NCI-H1694 (cell line): ENCODE measurements at places on chromosomes 2 and 18.
A peak's percentile ranks its signal among the peaks of the same experiment; 100 is the strongest.

DNA sequence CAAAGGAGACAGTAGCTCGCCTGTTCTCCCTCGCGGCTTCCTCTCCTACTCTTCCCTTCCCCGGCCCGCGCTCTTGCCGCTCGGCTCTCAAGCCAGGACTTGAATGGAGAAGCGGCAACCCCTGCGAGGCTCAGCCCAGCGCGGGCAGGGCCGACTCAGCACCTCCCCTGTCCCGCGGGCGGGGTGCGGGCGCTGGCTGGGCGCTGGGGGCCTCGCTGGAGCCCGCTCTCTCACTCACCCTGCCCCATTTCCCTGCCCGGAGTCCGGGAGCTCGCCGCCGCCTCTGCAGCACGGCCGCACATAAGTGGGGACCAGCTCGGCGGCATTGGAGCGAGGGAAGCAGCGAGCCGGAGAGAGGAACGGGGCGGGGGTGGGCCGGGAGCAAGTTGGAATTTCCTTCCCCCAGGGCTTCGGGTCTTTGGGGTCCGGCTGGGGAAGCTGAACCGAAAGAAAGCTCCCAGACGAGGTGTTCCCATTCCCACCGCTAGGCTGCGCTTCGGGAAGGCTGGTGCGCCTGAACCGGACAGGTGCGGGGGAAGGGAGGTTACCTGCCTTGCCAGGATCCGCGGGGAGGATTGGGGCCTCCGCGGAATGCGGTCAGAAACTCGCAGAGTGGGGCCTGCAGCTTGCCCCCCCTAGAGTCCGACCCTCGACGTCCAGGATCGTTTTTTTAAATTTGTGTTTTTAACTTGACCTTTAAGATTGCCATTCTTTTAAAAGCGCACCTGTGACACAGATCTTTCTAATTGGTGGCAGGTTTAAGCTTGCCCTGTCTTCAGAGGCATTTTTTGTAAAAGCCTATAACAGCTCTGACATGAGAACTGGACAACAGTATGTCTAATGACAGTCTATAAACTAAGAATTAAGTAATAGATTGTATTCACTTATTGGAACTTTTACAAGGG is at the start of gene COBLL1:
COBLL1 (minus strand) TSS at position 105 of the 905 bp plus-strand sequence. CDS start 627 bp downstream, outside the sequence.
- DNase-seq, result peak; percentile 78

DNA sequence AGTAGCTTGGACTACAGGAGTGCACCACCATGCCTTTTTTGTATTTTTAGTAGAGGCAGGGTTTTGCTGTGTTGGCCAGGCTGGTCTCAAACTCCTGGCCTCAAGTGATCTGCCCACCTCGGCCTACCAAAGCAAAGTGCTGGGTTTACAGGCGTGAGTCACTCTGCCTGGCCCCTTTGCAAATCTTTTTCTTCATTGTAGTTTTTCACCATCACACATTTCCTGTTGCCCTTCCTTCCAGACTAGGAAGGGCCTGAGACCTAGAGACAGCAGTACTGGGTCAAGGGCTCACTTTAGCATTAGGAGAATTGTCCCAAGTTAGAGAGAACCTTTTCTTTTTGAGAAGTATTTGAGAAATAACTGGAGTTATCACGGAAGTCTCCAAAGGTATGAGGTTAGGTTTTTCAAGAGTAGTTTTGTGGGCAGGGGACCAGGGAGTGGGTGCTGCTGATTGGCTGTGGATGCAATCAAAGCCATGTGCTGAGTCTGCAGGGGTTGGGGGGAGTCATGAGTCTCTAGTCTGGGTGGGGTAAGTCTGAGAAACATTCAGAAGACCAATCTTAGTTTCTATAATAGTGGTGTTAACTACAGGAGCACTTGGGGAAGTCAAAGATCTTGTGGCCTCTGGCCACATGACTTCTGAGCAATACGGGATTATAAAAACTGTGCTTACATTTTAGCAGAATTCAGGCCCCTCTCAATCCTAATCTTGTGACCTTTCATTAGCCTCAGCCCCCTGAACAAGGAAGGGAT is 23.7 kb downstream of the B3GNT2 start:
- no peak for DNase-seq

DNA sequence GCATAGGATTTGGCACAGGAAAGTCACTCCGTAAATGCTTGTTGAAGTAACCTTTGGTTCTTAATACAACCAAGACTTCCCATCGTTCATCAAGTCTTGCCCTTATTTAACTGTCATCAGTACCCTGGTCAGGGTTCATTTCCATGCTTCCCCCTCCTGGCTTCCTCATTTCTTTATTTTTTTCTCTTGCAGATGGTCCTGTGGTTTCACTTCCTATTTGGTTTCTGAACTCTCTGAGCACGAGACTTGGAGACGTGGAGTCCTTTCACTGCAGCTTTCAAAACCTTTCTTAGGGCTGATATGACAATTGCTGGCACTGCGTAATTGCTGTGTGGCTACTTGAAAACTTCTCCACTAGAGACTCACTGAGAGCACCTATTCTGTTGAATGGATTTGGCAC is 59.9 kb upstream of the PID1 start:
- DNase-seq, result no peak

DNA sequence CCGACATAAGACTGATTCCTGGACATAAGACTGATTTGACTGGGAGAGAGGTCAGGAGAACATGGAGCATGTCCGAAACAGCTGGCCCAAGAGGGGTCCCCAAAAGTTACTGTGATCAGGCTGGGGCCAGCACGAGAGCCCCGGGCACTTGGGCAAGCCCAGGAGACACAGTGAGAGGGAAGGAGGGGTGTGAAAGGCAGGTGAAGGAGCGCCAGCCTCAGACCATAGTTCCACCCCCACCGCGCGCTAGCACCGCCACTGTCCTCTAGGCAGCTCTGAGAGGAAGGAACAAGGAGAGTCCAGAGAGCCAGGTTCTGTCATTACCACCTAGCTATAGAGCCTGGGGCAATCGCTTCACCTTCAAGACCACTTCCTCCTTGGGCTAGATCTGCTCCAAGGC is 78.2 kb upstream of the DAPL1 start:
- no peak for DNase-seq

DNA sequence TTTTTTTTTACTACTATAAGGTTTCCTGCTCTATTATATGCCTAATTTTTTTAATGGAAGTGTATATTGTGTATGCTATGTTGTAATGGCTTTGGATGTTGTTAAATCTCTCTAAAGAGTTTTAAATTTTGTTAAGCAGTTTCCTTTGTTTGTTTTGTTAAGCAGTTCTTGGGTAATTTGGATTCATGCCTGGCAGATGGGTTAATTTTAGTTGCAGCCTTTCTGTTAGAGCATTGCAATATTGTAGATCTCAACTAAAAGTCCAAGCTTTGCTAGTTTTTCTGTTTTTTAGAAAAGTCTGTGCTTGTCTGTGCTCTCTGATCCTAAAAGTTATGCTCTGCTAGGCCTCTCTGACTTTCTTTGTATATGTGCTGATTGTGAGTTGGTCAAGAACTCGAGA is 1229.0 kb upstream of the NRXN1 start:
- DNase-seq, result no peak

GRCh38 chr18:10134204-10134603 is 220.4 kb downstream of the VAPA start:
- DNase-seq, result no peak

DNA sequence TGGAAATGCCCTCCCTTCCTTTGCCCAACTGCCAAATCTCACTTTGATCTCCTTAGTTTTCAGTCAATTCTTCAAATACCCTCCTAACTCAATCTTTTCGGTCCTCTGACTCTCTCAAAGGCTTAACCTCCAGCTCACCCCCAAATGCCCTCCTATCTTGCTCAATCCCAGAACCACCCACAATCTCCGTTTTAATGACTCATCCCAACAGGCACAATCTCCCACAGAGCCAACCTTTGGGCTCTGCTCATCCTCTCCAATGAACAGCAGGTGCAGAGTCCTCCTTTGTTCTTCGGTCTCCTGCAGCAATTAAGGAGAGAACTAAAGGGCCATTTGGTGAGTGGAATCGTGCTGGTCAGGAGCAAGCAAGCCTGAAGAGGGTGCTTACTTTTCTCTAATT is 366.1 kb upstream of the CRIM1 start:
- DNase-seq, result no peak

- no peak for DNase-seq
Observed at GRCh38 chr2:140177086-140177485, 1396.9 kb upstream of the NXPH2 start.

GRCh38 chr2:45344071-45344470 is 267.0 kb downstream of the SRBD1 start:
- no peak for DNase-seq

DNA sequence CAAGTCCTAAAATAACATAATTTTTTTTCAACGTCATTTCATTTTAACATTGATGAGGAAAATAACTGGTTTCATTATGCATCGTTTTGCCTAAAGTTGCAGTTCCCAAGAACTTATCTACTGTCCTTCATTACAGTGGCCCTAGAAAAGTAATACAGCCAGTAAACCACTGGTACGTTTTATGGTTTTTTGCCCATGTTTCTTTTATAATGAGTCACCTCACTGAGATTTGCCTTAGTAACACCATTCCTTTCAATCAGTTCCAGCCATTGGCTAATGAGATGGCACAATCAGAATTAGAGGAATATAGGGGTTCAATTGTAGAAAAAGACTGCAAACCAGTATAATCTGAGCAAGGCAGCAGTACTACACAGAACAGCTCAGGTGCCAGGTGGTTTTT is 422.6 kb upstream of the LYPD1 start:
- DNase-seq, result no peak

DNA sequence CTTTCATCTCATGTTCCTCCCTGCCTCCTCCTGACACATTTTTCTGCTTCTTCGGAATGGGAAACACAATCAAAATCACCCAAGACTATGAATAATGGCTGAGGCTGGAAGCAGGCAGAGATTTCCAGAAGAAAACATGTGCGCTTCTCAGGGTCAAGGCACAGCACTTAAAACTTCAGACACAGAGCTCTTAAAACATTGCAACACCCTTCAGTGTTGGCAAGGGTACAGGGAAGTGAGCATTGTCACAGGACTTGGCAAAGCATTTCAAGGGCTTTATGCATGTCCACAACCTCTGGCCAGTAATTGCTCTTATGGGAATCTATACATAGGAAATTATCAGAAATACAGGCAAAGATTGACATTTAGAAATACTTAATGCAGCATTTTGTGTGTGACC is 477.6 kb upstream of the KLHL29 start:
- DNase-seq, result no peak

- no peak for DNase-seq
Observed at GRCh38 chr2:227488045-227488444, 16.1 kb downstream of the AGFG1 start.

- no peak for DNase-seq
Observed at GRCh38 chr2:200365209-200365608, 58.7 kb downstream of the SPATS2L start.

DNA sequence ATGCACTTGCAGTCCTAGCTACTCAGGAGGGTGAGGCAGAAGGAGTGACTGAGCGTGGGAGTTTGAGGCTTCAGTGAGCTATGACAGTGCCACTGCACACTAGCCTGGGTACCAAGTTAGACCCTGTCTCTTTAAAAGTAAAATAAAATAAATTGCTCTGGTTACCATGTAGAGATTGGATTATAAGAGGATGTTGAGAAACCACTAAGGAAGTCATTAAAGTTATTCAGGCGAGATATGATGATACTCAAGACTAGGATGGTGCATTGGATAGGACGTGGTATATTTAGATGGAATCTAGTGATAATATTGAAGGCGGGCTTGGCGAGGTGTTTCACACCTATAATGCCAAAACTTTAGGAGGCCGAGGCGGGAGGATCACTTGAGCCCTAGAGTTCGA is 50.6 kb downstream of the BMPR2 start:
- DNase-seq, result no peak

- no peak for DNase-seq
Observed at GRCh38 chr2:133026536-133027177, 356.7 kb upstream of the LYPD1 start.

GRCh38 chr2:170991398-170992182 is 62.5 kb downstream of the GORASP2 start:
- DNase-seq, result no peak

GRCh38 chr2:21891191-21891590 is 767.4 kb downstream of the TDRD15 start:
- no peak for DNase-seq

GRCh38 chr2:105445976-105446375 is 47.1 kb upstream of the FHL2 start:
- no peak for DNase-seq

DNA sequence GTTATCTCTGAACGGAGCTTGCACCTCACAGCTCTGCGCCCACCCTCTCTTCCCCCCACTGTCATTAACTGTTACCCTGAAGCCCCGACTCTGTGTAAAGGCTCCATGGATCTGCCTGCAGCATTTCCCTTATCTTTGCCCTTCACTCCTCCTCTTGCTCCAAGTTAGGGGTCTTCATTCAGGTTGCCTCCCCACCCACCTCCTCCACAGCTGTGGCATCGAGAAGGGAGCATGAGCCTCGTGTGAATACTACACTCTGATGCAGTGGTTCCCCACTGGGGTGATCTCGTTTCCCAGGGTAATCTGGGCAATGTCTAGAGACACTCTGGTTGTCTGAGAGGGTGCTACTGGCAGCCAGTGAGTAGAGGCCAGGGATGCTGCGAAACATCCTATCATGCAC is 51.4 kb downstream of the REEP1 start:
- DNase-seq, result no peak

GRCh38 chr2:41313082-41313481 is 734.7 kb upstream of the PKDCC start:
- DNase-seq, result no peak

DNA sequence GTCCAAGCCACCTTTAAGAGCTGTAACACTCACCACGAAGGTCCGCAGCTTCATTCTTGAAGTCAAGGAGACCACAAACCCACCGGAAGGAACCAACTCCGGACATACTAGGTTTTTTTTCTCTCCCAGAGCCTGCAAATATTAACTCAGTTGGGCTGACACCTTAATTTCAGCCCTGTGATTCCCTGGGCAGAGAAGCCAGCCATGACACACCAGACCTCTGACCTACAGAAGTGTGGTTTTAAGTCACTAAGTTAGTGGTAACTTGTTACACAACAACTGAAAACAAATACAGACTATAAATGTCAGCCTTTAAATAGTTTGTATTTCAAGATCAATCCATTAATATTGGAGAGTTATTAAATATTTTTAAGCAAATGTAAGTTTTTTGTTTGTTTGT is 855.1 kb downstream of the TMEM182 start:
- no peak for DNase-seq

DNA sequence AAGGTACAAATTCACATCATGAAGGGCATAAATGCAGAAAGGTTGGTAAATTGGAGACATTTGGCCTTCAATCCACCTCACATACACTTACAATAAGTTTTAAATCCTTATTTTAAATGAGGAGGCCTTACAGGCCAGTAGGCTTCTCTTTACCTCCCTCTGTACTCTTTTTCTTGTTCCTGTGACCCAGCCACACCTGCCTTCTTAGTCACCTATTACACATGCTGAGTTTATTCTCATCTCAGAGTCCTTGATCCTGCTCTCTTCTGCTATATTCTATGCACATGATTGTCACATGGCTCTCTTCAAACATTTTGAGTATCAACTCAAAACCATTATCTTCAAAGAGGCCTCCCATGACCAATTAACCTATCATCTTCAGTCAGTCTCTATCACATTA is 491.5 kb downstream of the SATB2 start:
- no peak for DNase-seq

- DNase-seq, result no peak
Observed at GRCh38 chr2:228777855-228778355, 493.2 kb downstream of the PID1 start.
